ENCODE measurements at places on chromosomes 16 and 17.
A peak's percentile ranks its signal among the peaks of the same experiment; 100 is the strongest.

GRCh38 chr16:55622930-55623561 lies 32.7 kb upstream of the SLC6A2 start:
- no peak for DNase-seq

DNA sequence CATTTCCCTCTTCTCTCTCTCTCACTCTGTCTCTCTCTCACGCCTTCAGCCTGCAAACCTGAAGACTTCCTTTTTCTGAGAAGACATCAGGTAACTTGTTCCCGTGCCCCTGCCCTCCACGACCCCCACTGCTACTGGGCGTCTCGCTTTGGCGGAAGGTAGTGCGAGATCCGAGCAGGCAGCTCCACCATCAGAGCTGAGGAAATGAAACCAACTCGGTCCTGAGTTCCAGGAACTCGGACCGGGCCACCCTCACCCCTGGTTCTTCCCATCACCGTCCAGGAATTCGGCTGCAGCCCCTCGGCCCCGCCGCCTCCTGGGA lies 585 bp downstream of the MLKL start:
- peak; percentile 26 for DNase-seq

DNA sequence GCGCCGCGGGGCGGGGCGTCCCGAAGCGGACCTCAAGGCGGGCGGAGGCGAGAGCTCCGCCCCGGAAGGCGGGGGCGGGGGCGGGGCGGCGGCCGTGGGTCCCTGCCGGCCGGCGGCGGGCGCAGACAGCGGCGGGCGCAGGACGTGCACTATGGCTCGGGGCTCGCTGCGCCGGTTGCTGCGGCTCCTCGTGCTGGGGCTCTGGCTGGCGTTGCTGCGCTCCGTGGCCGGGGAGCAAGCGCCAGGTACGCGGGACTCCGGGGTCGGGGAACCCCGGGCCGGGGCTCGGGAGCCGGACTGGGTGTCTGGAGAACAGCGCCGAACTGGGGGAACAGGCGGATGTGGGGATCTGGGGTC lies at the start of gene TNFRSF12A:
TSS of gene TNFRSF12A (plus strand) at position 122 of the 357 bp plus-strand sequence. CDS start at position 152, 30 bp downstream.
- DNase-seq = peak; percentile 74

GRCh38 chr17:35773679-35774425 lies 13.2 kb downstream of the C17orf50 start:
- no peak for DNase-seq

- no peak for DNase-seq
These were observed 17.7 kb downstream of the SLC6A4 start for GRCh38 chr17:30217746-30218245.

DNA sequence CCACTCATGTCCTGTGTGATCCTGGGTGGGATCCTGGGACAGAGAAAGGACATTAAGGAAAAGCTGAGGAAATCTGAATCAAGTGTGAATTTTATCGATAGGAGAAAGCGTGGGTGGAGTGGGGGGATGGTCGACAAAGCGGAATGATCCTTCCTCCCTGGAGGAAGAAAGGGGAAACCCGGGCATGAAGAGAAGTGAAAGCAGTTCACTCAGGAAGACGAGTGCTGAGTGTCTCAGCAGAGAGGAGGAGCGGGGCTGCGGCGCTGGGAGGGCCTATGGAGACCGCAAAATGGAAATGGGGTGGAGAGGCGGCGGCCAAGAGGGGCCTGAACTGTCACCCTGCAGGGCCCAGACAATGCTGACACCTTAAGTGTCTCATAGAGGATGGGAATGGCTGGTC lies 8.7 kb downstream of the ZDHHC7 start:
- DNase-seq = no peak
